ENCODE measurements at places on chromosomes 2 and 18.

GRCh38 chr2:236711440-236711839, 141.8 kb downstream of the ACKR3 start:
- ATAC-seq: peak; percentile 83

GRCh38 chr2:64666810-64667438, 13.2 kb upstream of the SERTAD2 start:
- no peak for ATAC-seq

- ATAC-seq: no peak
Measured at GRCh38 chr2:136131961-136132824, 14.2 kb upstream of the CXCR4 start.

GRCh38 chr2:36801088-36801487, 104.6 kb downstream of the VIT start:
- no peak for ATAC-seq

- no peak for ATAC-seq
Measured at GRCh38 chr2:63081404-63081803, 30.8 kb downstream of the OTX1 start.

DNA sequence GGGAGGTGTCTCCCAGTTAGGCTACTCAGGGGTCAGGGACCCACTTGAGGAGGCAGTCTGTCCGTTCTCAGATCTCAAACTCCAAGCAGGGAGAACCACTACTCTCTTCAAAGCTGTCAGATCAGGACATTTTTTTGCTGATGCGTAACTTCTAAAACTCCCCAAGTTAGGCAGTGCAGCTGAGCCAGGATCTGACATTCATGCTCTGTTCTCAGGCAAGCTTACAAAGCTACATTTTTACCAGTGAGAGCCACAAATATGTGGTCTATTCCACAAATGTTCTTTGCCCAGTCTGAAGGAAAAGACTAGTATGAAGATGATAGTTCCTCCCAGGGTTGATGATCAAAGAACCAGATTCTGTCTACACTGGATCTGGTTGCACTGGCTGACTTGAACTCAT, 184.1 kb downstream of the MTCL1 start:
- ATAC-seq: no peak

- ATAC-seq: no peak
Measured at GRCh38 chr2:237878-238277, 26.0 kb downstream of the SH3YL1 start.

- ATAC-seq: no peak
Measured at GRCh38 chr2:47010176-47010575, 94.6 kb upstream of the MCFD2 start.

- ATAC-seq: no peak
Measured at GRCh38 chr2:177748360-177748759, 324.2 kb downstream of the PDE11A start.
